ENCODE measurements at places on chromosomes 16 and 17.
A peak's percentile ranks its signal among the peaks of the same experiment; 100 is the strongest.

- DNase-seq, result no peak
Measured at GRCh38 chr16:77918809-77919707, 103.3 kb upstream of the CLEC3A start.

- DNase-seq, result peak; percentile 36
Measured at GRCh38 chr17:45428050-45428617, 4.5 kb downstream of the ARHGAP27 start.

GRCh38 chr16:16167927-16168326 is 55.4 kb downstream of the ABCC6 start:
- no peak for DNase-seq

- DNase-seq, result peak; percentile 13
Measured at GRCh38 chr16:18803569-18804462, 2.5 kb upstream of the ARL6IP1 start.

- no peak for DNase-seq
Measured at GRCh38 chr17:31560616-31561235, 169.3 kb downstream of the RAB11FIP4 start.

Data from fibroblast of the conjunctiva (primary cell).